Mucosa of gallbladder (tissue), 1 donor: ENCODE measurements at places on chromosomes 3 and 15. TPM values are rescaled to one million over a fixed set of nuclear protein-coding genes. Genes with fewer than 3 reads are reported as not detected.

GRCh38 chr15:64251121-64251520 is 88.3 kb upstream of the PPIB start:
- DNase-seq = no peak

DNA sequence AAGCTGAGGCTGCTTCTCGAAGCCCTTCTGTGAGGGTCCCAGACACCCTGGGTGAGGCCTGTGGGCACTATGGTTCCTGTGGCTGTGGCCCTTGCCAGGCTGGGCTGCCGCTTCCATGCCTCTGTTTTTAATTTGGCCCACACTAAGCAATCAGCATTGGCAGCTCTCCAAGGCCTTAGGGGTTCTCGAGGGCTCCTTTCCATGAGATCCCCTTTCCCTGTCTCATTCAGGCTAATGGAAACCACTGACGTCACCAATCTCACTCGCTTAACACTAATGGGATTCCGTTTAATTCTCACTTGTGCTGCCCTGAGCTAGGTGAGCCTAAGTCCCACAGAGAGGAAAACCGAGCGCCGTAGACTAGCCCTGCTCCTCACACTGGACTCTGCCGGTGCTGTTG is 60.2 kb upstream of the RAB6B start:
- DNase-seq = no peak

DNA sequence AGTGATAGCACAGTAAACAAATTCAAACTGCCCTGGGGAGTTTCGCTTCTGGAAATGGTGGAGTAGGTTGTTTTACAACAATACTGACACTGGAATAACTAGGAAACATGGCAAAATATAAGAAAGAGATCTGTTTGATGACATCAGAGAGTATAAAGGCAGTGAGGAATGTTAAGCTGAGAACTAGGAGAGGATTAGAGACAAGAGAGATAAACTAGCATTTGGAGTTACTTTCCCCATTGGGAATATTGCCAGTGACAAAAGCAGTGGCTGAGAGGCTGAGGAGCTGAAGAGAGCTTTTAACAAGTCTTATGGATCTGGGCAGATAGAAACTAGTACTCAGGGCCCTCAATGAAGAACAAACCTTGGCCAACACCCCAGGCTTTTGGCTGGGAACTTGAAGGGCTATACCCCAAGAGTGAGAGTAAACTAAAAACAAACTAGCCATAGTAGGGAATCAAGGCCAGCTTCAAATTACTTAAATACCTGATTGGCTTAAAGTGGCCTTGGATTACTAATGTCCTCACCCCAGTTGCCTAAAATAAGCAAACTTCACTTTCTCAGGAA is 280.4 kb downstream of the KLF13 start:
- no peak for DNase-seq

DNA sequence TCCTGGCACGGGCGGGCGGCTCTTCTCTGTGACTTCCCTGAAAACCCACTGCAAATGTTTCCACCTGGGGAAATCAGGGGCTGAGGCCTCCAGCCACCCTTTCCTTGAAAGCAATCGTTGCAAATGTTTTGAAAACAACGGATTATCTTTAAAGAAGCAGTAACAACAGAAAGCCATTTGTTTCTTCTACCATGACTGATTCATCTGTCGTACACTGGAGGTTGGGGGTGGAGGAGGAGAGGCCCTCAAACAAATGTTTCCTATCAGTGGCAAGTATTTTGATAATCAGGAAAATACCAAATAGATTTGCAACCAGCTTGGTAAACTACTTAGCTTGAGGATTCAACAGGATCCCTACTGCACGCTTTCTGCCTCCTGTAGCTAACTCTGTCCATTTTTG is 114.9 kb downstream of the PDZRN3 start:
- no peak for DNase-seq

DNA sequence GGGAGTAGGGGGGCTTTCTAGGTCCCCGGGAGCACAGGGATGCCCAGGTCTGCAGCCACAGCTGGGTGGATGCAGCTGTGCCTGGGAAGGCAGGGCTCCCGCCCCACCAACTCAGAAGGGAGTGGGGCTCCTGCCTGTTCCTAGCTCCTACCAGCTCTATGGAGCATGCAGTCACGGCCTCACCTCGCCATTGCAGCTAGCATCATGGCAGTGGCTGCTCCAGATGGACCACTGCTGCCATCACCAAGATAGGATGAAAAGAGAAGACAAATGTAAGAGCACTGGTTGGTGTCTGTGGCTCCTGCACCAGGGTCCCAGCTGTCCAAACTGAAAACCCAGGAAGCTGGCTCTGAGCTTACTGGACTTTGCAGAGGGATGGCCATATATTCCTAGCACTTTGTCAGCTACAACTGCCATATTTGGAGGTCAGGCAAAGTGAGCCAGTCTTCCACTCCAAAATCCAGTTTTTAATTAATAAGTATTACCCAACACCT is 3.0 kb upstream of the LIMD1 start:
- DNase-seq = no peak

DNA sequence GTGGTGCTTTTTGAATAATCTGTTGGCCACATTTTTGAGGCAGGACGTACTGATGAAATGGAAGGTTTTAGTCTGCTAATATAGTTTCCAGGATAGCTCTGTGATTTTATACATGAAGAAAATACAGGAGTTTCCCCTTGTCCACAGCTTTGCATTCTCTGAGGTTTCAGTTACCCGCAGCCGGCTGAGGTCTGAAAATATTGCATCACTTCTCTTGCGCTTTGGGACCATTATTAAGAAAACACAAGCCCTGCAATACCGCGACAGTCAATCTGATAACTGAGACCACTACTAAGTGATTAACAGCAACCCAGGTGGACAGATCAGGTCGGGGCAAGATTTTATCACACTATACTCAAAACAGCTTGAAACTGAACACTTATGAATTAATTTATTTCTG is 33.0 kb downstream of the BLM start:
- DNase-seq = no peak

GRCh38 chr3:9946112-9947024 is 5.8 kb downstream of the PRRT3 start:
- DNase-seq = peak; percentile 89

DNA sequence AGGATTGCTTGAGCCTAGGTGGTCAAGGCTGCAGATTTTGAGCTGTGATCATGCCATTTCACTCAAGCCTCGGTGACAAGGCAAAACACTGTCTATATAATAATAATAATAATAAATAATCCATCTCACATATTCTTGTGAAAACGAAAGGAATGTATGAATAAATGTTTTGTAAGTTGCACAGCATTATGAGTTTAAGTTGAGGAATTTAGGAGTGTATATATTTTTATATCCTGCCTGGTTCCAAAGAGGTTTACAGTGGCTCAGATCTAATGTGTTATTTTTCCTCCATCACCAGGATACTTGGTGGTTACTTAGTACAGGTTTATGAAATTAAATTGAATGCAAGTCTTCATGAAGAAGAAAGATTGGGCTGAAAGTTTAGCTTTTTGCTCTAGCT is 77.2 kb downstream of the ATG7 start:
- no peak for DNase-seq

DNA sequence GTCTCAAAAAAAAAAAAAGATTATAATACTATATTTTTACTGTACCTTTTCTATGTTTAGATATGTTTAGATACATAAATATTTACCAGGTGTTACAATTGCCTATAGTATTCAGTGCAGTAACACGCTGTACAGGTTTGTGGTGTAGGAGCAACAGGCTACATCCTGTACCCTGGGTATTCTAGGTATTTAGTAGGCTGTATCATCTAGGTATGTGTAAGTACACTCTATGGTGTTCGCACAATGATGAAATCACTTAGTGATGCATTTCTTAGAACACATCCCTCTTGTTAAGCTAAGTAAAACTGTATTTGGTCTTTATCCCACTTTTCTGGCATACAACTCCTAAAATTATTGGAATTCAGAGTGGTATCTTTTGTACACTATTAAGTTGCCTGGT is 77.8 kb downstream of the CDC25A start:
- DNase-seq = no peak

The SEMA5B gene
- 1.7 TPM for total RNA-seq
